Stimulated activated CD4-positive, alpha-beta T cell treated with anti-CD3 and anti-CD28 coated beads, Interleukin-4, amount 100 ng/mL, for 24 hours (primary cell): ENCODE measurements at places on chromosomes 7 and 10.

GRCh38 chr10:110714356-110714755 is 70.2 kb downstream of the RBM20 start:
- DNase-seq = no peak

DNA sequence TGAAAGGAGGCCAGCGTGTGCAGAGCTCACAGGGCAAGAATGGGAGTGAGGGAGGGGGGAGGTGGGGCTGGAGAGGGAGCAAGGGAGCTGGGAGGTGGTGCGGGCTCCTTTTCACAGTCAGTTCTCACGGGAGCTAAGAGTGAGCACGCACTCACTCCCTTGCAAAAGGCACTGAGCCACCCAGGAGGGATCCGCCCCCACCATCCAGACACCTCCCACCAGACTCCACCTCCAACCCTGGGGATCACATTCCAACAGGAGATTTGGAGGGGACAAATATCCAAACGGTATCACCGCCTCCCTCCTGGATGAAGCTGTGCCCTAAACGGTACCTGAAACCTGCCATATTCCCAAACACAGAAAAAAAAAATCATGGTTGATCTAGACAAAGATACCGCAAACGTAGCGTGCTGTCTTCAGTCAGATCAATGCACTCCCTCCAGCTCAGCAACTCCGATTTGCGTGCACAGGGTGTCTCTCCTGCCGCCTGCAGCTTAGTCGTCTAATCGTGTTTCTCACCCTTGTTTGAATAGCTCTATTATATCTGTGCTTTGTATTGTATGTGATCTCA is 20.3 kb upstream of the PRKAG2 start:
- no peak for DNase-seq

GRCh38 chr7:37208528-37208927 is 240.1 kb downstream of the ELMO1 start:
- DNase-seq = peak; percentile 20

GRCh38 chr10:48431871-48432270 is 125.4 kb downstream of the MAPK8 start:
- DNase-seq = no peak

DNA sequence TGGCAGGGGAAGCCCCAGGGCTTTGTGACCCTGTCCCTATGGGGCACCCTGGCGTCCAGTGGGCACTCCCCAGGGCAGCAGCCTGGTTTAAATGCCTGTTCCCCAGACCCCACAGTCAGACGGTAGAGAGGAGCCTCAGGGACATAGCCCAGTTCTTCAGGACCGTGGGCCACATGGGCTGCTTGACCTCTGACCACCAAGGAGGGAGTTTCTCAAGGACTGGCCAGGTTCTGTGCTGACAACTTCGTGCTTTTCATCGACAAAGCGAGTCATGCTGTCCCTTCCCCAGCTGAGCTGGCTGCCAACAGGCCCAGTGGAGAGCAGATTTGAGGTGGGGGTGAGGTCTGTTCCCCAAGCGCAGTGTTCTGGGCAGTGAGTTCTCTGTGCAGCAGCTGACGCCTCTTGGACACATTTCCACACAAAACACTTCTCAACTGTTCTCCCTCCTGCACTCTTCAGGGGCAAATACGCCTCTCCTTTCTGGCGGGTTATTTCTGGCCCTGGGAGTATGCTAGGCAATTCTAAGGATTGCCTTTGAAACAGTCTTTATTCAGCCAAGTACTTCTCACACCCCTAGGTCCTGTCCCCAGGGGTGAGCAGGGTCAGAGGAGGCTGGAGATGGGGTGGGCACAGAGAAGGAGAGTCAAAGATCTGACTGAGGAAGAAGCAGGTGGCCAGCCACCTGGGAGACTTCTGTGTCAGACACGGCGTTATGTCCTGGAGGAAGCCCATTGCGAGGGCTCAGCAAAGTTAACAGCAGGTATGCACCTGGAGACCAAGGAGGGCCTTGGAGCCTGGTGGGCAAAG is 57.3 kb upstream of the CAMK2B start:
- DNase-seq = no peak

GRCh38 chr10:102327002-102327401 is 68.5 kb upstream of the NFKB2 start:
- DNase-seq = no peak

- no peak for DNase-seq
These were observed 36.1 kb downstream of the XPNPEP1 start for GRCh38 chr10:109887243-109887642.

DNA sequence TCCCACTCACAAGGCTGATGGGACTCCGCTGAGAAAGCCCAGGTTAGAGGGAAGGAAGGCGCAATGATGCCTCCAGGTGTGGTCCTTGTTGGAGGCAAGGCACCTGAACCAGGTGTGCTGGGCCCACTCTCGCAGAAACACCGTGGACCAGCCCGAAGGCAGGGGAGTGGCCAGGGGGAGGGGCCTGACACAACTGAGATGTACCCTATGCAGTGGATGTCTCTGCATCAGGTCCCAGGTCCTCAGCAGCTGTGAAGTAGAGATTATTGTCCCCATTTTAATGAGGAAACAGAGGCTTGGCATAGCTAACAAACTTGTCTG is 32.0 kb downstream of the GBX1 start:
- DNase-seq = no peak

DNA sequence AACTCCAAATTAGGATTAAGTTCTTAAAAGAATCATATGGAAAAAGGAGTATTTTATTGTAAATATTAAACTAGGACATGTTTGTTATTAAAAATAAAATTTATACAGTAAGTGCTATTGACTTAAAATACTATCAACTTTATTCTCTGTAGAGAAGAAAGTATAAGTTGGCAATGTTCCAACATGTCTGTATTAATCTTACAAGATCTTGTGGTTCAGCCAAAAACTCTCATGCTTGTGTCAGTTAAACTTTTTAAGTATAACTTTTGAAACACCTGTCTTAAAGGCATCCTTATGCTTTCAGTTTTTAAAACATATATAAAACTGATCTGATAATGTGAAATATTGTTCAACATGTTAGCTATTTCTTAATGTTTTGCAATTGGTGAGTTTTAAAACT is 160.7 kb downstream of the ZEB1 start:
- DNase-seq = no peak

DNA sequence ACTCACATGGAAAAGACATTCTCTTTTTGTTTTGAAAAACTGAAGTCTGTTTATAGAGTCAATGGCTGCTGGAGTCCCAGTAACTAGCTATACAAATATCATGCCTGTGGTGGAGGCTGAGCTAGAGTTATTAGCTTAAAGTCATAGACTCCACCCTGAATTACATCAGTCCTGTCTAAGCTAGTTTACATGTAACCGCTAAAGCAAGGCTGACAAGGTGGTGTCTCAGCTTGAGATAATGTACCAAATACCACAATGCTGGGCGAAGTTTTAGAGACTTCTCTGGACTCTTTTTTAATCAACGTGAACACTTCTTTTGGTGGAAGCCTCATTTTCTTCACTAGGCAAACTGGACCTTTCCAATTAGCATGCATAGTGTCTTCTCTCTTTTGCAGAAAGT is 219.4 kb downstream of the ANK3 start:
- DNase-seq = no peak

GRCh38 chr7:72467237-72467636 is 55.1 kb upstream of the CALN1 start:
- DNase-seq = no peak

DNA sequence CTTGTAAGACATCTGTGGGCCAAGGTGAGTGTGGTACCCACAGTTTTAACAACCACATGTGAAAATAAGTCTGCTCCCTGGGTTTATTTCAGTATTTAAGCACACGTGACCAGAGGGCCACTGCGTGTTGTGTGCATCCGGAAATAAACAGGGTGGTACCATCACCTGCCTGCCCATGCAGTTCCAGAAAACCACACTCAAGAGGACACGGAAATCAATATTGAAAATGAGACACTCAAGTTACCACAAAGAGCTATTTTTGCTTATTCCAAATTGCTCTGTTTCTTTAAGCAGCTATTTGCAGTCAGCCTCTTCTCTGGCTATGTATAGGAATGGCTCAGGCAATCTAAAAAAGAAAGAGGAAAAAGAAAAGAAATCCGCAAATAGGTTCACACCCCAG is 71.8 kb upstream of the LOXL4 start:
- DNase-seq = no peak

DNA sequence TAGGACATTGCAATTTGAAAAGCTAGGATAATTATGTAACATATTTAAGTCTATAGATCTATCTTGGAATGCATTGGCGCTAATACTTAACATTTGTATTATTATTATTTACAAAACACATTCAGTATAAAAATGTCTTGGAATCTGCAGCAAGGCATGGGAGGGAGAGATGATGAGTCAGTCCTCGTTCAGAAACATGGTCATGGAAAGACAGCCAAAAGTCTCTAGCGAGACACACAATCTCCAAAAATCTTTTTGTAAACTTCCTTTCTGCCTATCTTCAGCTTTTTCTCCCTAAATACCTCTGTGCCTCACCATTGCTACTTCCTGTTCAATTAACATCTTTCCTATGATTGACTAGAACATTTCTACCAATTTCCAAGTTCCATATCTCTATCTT is 188.4 kb upstream of the CACNA2D1 start:
- DNase-seq = no peak

GRCh38 chr10:17041626-17042520 is 87.7 kb downstream of the CUBN start:
- DNase-seq = no peak

- peak; percentile 59 for DNase-seq
These were observed 187.8 kb downstream of the FAM107B start for GRCh38 chr10:14586901-14587300.

DNA sequence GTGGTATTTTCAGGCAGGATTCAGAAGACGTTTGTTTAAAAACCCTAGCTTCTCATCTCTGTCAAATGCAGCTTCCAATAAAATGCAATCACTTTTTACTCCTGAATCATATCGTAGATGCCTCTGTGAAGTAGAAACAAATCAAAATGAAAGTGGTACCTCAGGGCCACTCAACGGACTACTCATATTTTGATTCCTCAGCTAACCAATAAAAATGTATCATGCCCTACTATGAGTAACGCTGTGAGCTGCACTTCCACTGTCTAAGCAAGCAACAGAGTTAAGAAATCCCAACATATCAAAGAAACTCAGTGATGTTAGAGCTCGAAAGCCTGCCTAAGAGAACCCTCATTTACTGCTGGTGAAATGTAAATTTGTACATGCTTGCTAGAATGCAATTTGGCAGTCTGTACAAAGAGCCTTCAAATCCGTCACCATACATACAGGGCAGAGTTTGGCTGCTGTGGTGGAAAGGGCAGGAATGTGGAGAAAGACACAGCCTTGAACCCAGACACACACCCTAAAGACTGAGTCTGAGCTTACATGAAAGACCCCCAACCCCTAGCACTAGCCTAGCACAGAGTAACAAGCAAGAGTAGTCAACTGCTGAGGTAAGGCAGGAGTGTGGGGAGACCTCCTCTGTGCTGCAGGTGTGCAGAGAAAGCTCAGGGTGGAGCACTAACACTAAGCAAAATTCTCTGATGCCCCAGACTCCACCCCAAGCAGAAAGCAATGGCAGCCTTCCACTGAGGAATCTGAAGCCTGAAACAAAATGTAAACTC is 151.5 kb downstream of the ANK3 start:
- peak; percentile 28 for DNase-seq

DNA sequence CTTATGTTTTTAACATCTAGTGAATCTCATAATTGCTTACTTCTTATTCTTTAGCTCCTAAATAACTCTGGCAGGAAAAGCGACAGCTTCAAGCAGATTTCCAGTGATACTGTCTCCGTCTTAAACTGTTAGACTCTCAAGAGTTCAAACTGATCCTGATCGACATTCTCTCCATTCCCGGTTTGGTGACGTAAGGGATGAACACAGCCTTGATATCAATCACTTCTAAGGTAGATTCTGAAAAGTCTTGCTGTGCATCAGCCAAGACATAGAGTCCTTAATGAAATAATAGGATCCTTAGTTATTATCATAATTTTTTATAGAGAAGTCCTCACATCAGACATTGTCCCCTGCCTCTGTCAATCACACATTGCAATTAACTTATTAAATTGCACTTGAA is 534.6 kb downstream of the TFEC start:
- no peak for DNase-seq

DNA sequence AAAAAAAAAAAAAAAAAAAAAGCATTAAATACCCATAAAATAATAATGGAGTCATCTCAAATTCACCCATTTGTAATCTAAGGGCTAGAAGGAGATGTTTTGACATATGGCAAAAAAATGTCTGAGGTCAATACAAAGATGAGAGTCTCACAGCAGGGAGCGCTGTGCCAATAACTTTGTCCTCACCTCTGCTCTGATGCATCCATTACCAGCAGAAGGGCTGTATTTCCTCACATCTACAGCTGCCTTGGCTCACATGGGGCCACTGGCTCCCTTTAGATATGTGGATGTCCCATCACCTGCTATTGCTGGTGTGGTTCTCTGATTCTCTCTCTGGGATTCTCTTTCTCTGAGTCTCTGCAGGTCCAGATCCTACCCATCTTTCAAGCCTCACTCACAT is 90.3 kb upstream of the FAM133B start:
- no peak for DNase-seq

- no peak for DNase-seq
These were observed 54.8 kb downstream of the SEC23IP start for GRCh38 chr10:119947300-119947699.

GRCh38 chr7:17689361-17689902 is 250.9 kb downstream of the SNX13 start:
- DNase-seq = no peak

- DNase-seq = no peak
These were observed 181.3 kb upstream of the FEZF1 start for GRCh38 chr7:122485856-122486255.

GRCh38 chr10:7151538-7151937 is 259.3 kb downstream of the SFMBT2 start:
- DNase-seq = no peak

- DNase-seq = no peak
These were observed 29.6 kb upstream of the ICA1 start for GRCh38 chr7:8291397-8292141.

- DNase-seq = no peak
These were observed 987.9 kb downstream of the CCSER2 start for GRCh38 chr10:85316276-85316675.

GRCh38 chr7:52639981-52640380 is 395.5 kb upstream of the POM121L12 start:
- no peak for DNase-seq

DNA sequence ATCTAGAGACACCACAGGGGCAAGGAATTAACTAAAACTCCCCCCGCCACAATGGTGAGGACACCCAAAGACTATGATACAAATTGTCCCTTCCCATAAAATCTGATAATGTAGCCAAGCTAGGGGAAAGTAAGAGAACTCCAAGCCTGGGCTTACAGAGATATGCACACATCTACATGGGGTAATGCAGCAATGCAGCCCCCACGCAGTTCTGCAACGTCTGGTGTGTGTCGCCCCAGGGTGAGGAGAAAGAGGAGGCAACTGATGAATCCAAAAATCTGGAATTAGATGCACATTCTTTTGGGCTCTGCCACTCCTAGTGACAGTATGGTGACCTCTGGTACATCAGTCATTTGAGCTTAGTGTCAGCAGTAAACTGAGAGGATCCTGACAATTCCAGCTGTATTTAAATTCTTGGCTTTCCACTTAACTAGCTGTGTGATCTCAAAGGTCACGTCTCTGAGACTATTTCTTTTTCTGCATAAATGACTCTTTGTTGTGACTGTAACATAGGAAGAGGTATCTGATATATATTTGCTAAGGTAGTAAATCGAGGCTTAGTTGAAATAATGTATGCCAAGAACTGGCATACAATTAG is 51.5 kb downstream of the PIP4K2A start:
- no peak for DNase-seq

- peak; percentile 50 for DNase-seq
These were observed 46.6 kb downstream of the LRRN3 start for GRCh38 chr7:111137296-111138192.
